ENCODE measurements at places on chromosomes 5 and 9.

GRCh38 chr9:133131506-133131905, 10.5 kb upstream of the RALGDS start:
- DNase-seq = no peak

GRCh38 chr5:63563008-63563917, 399.0 kb downstream of the HTR1A start:
- DNase-seq = no peak

GRCh38 chr9:97938081-97938644, at the start of gene HEMGN:
Gene HEMGN (minus strand): TSS chr9:97938172. CDS start chr9:97938136, 36 bp downstream.
- no peak for DNase-seq

- DNase-seq = no peak
Observed at GRCh38 chr5:132295505-132296411, 1.6 kb downstream of the SLC22A4 start.

DNA sequence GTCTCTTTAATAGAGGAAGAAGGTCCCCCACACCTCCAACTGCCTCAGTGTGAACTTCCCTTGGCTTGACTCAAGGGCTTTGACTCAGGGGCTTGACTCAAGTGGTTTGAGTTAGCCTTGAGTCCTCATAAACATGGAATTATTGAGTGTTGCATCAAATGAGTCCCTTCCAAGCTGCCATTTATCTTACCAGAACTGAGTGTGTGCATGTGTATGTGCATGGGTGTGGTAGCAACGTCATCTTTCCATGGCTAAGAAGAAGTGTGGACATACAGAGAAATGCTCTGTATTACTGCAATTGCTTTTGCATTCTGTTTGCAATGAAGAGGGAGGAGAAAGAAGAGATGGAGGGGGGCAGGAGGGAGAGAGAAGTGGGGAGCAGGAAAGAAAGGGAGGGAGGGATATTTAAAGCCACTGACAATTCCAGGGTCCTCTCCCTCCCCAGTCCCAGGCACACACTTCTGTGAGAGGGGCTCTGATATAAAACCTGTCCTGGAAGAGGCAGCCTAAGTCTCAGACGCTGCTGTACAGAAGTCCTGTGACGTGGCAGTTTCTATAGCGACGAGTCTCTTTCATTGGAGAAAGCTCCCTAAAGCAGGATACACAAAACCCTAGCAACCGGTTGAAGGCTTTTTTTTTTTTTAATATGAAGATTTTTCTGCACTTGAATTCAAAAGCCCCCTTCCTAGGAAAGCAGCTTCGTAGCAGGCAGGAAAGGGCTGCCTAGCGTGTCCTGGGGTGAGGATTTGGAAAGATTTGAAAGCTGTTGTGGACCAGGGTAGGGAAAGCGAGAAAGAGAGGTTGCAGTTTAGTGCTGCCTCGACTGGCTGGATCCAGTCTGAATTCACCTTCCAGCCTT, 93.3 kb upstream of the MAP1B start:
- no peak for DNase-seq

GRCh38 chr5:11398728-11399127, 505.5 kb downstream of the CTNND2 start:
- DNase-seq = no peak

DNA sequence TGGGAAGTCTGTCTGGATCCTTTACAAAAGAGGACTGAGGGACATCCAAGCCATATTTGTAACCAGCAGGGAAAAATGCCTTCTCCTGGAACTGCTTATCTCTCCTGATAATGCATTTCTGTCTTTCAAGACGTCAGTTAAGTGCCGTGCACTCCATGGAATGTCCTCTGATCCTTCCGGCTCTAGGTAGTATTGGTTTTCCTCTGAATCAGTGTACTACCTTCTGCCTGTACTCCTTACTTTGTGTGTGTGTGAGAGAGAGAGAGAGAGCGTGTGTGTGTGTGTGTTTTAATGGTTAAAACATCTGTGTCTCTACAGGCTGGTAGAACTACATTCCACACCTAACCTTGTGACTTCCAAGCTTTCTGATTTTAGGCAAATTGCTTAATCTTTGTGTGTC, 89.9 kb downstream of the PIP5K1B start:
- DNase-seq = no peak

- DNase-seq = no peak
Observed at GRCh38 chr9:133600739-133601138, 8.4 kb downstream of the FAM163B start.

All from activated CD8-positive, alpha-beta memory T cell treated with anti-CD3 and anti-CD28 coated beads, Interleukin-2, amount 50 U/mL, for 4 hours (primary cell).